Uterus (tissue), 4 donors: ENCODE measurements at places on chromosomes 16 and 17. TPM values are rescaled to one million over a fixed set of nuclear protein-coding genes. Genes with fewer than 3 reads are reported as not detected.

The LITAFD gene
- total RNA-seq = not detected

The RASD1 gene
- 0.59 TPM for total RNA-seq

The TACO1 gene
- total RNA-seq = 4.1 TPM

The WNT3 gene
- not detected for total RNA-seq

The PMFBP1 gene
- not detected for total RNA-seq

The NACA2 gene
- total RNA-seq = not detected

The ARHGDIG gene
- 2.1 TPM for total RNA-seq

DNA sequence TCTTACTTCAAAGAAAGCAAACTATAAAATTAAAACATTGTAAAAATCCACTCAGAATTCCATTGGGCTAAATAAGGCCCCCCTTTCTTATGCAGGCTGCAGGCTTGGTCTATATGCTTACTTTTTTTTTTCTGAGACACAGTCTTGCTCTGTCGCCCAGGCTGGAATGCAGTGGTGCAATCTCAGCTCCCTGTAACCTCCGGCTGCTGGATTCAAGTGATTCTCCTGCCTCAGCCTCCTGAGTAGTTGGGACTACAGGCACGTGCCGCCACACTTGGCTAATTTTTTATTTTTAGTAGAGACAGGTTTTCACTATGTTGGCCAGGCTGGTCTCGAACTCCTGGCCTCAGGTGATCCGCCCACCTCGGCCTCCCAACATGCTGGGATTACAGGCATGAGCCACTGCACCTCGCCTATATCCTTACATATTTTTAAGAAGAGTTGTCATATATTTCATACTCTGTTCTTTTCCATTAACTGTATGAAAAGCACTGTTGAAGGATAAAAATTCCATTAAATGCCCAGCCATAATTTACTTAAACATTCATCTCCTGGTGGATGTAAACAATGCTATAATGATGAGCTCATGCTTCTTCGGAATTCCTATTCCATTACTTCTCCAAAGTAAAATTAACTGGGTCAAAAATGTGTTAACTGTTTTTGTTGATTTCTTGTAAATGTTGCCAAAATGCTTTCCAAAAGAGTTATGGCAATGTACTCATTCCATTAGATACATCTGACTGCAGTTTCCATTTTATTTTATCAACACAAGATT, 17.8 kb downstream of the SNN start:
- DNase-seq = no peak

- DNase-seq = no peak
Observed at GRCh38 chr17:81340607-81341515, 45.8 kb upstream of the SLC38A10 start.

DNA sequence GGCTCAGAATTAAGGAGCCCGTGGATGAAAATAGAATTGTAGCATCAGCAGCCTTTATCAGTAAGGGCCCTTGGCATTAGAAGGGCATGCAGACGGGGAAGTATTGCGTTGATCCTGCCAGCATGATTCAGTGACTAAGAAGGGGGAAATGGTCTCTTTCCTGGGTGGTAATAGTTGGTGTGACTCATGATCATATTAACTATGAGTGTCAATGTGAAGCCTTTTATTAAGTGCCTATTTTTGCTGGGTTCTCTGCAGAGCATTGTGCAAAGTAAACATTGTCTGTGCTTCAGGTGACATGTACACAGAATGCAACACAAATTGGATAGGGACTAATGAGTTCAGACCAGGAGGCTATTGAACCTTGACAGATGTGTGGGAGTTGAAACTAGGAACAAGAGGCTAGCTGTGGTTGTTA, 24.5 kb downstream of the RCVRN start:
- DNase-seq = no peak

DNA sequence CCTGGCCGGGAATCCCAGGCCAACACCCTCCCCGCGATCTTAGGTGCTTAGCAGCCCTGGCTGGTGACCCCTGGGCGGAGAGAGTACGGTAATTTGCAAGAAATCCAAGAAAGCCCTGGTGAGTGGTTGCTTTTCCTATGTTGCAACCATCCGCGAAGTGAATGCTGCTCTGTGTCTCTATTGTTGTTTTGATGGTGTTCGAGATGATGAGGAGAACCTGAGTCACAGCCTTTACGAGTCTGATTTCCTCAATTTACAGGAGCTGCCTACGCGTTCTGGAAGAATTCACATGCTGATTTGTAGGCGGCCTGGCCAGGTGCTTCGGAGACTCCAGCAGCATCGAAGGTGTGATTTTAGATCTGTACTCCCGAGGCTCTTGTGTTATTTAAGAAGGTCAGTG, 63.3 kb downstream of the TMEM235 start:
- DNase-seq = no peak

DNA sequence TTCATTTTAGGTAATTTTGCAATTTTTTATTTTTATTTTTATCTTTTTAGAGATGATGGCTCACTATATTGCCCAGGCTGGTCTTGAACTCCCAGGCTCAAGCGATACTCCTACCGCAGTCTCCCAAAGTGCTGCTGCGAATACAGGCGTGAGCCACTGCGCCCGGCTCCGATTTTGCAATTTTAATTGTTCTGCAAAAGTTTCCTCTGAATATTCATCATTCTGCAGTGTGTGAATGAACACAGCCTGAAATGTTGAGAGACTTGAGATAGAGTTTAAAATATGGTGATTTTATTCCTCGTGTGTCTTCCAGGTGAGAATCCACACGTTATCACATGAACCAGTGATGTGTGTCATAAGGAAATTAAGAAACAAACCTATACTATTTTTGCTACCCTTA, 75.8 kb downstream of the KCNJ12 start:
- no peak for DNase-seq

DNA sequence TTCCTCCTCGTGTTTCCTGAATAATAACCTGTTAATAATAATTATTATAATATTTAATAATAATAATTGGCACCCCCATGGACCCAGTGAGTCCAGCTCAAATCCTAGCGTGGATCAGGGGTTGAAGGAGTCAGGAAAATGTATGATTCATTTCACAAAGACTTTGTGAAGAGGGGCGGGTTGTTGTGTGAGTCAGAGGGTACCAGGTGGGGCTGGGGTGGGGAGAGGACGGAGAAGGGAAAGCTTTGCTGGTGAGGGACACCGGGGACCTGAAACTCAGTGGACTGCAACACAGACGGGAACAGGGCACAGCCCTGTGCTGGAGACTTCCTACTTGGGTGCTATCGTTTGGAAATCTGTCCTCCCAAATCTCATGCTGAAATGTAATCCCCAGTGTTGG, 3.1 kb upstream of the ADORA2B start:
- DNase-seq = no peak

- no peak for DNase-seq
Observed at GRCh38 chr16:88705801-88706228, 393 bp downstream of the RNF166 start.

- DNase-seq = no peak
Observed at GRCh38 chr17:47697906-47698711, 4.1 kb downstream of the TBKBP1 start.

- no peak for DNase-seq
Observed at GRCh38 chr17:32805029-32805976, 71.6 kb downstream of the MYO1D start.

- no peak for DNase-seq
Observed at GRCh38 chr16:88634141-88634993, 4.0 kb upstream of the IL17C start.

DNA sequence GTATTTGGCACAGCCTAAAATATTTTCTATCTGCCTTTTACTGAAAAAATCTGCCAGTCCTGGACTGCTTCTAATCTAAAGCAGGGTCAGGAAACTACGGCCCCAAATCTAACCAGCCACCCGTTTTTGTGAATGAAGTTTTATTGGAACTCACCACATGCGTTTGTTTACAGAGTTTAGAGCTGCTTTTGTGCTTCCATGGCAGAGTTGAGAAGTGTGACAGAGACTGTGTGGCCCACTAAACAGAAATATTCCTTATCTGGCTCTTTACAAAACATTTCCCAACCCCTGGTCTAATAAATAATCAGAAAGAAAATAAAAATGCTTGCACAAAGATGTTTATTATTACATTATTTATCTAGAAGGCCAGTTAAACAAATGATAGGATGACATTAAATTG, 110.2 kb downstream of the COPRS start:
- DNase-seq = no peak

DNA sequence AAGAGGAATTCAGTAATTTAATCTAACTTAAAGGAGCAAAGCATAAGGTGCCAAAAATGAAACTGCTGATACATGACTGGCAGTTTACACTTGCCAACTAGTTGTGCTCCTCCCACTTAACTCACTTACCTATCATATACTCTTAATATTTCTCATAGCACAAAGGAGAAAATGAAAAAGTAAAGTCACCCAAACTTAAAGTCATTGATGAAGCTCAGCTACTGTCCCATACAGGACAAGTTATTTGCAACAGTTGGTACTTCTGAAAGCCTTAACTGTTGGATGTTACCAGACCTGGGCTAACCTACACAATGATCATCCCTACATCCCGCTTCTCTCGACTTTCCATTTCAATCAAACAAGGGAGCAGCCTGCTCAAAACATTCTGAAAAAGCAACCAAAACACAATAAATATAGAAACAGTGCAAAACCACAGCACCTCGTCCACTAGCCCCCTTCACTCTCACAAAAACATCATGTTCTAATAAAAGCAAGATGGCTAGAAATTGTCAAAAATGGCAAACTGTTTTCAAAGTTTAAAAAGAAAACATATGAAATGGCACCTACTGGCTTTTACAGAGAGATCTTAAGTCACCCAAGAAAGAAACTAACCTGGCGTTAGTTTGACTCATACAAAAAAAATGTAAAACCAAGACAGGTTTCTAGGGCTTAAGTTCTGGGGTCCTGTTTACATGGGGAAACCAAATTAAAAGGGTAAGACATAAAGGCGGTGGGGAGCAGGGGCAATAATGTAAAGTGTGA, 868 bp downstream of the MED13 start:
- no peak for DNase-seq

- no peak for DNase-seq
Observed at GRCh38 chr16:57996406-57997175, 3.9 kb downstream of the ZNF319 start.

- no peak for DNase-seq
Observed at GRCh38 chr16:72271699-72272240, 99.8 kb upstream of the PMFBP1 start.

DNA sequence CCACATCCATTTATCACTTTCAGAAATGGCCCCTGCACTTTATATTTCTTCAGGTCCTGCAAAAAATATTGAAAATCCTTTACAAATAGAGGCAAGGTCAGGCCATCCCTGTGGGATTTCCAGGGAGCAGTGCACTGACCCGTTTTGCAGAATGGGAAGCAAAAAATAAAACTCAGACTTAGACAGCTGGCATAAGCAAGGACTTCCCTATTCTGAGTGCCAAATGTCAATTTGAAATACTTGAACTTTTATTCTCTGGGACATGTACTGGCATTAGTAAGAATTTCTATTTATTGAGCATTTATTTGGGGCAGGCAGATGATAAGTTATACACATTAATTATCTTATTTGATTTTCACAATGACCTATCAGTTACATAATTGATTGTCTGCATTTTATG, 32.4 kb downstream of the PRKCB start:
- no peak for DNase-seq

GRCh38 chr16:89712274-89712781, 8.4 kb downstream of the VPS9D1 start:
- no peak for DNase-seq

DNA sequence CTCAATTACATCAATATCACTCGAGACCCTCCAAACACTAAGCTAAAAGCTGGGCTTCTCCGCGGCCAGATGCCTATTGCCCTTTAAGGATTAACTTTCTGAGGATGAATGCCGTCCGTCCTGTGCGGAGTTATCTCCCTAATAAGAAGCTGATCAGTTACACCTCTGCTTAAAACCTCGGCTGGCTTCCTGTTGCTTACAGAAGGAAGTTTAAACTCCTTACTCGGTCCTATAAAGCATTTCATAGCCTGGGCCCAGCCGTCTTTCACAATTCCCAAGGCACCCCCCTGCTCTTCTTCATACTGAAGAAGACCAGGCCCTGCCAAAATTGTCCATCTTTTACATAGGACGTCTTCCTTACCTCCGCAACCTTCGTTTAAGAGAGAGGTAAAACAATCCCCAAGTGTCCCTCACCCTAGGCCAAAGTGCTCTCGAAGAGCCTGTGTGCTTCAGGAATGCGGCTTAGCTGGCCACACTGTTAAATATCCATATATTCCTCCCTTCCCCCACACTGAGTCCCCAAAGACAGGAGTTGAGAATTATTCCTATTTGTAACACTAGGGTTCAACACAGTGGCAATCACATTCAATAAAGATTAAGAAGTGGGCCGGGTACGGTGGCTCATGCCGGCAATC, 112.6 kb upstream of the IRX5 start:
- no peak for DNase-seq

DNA sequence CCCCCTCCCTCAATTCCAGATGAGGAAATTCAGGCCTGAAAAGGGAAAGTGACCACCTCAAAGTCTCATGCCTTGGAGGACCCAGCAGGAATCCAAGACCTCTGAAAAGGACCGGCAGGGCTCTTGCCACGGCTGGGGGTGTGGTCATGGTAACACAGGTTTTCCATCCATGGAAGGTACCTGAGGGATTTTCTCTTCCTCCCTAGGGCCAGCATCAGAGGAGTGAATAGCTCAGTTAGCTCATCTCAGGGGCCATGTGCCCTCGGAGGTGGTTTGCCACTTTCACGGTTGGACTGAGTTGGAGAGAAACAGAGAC, 1.3 kb downstream of the CIITA start:
- DNase-seq = no peak

GRCh38 chr16:67653128-67653788, 6.8 kb downstream of the ACD start:
- no peak for DNase-seq

GRCh38 chr17:73731733-73732132, 87.5 kb upstream of the SDK2 start:
- DNase-seq = no peak

DNA sequence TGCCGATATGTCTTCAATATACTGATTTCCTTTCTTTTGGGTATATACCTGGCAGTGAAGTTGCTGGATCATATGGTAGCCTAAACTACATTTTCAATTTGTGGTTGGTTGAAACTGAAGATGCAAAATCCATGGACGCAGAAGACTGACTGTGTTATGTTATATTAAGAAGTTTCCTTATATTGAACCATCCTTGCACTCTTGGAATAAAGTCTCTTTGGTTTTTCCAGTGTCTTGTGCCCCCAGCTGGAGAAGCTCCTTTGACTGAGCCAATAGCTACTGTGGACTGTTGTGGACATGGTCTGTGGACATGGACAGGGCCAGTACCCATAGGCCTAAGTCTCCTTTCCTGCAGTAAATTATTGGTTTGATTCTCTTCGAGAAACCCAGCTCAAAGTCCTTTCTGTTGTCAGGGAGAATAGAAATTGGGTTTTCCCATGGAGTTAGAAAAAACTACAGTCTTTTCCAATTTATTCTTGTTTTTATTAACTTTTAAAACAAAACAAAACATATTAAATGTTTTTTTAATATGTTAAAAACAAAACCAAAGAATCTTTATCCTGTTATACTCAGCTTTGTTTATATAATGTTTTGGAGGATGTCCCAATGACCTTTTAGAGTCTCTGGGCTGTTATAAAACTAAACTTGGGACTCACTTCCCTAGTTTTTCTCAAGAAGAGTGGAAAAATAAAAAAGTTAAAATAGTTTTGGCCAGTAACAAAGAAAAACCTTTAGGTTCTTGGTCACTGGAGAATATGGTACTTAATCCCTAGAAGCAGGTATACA, 15.2 kb upstream of the IL34 start:
- DNase-seq = no peak
